Activated T-cell treated with anti-CD3 and anti-CD28 coated beads, Interleukin-2, amount 50 U/mL, for 48 hours (primary cell): ENCODE measurements at places on chromosomes 13 and 19.

GRCh38 chr19:45423033-45423588 lies 606 bp downstream of the ERCC1 start:
- DNase-seq, result no peak

- DNase-seq, result no peak
Observed at GRCh38 chr13:28355046-28355821, 139.7 kb downstream of the FLT1 start.

DNA sequence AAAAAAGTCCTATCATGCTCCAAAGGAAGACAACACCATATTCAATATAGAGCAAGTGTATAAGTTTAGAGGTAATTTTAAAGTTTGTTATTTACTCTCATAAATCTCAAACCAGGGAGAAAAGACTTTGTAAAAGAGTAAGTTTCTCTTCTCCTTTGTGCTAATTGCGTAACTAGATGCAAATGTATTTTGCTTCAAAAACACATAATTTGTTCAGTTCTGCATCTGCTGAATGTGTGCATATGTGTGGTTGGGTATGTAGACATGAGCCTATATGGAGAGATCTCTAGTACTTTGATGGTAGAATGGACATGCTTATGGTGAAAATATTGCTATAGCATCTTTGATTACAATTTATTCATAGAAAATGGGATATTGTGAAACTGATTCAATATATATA lies 17.8 kb upstream of the MIR17HG start:
- DNase-seq, result no peak

DNA sequence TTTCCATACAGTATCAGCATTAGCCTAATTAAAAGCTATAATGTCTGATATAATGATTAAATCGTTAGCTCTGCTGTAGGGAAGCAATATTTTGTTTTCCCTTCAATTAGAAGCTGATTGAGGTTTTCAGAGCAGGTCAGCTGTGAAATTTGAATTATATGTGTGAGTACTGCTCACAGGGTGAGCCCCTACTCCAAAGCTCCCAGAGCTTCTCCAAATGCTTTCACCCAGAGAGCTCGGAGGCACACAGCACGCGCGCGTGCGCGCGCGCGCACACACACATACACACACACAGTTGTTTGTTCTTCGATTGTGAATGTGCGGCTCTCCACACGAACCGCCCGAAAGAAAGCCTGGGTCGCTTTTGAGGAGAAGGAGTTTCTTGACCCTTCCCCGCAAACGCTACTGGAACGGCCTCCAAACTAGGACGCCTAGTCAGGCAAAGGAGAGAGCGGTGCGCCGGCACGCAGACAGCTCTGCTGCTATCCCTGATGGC lies 4.8 kb upstream of the SOX1 start:
- DNase-seq, result no peak

DNA sequence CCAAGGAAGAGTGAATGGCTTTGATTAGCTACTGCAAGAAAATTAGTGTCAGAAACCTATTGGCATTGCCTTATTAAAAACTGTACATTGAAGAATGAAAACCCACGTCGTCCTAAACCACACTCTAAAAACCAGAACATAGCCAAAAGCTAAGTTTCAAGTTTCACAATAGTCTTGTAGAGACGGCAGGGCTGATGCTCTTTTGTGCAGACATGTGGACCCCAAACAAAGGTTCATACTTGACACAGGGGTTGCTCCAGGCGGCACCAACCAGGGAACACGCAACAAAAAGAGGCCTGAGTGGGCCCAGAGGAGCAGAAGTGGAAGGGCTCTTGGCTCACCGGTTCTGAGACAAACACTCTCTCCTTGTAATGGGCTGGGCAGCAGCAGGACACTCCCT lies 28.6 kb upstream of the MIR17HG start:
- DNase-seq, result no peak

DNA sequence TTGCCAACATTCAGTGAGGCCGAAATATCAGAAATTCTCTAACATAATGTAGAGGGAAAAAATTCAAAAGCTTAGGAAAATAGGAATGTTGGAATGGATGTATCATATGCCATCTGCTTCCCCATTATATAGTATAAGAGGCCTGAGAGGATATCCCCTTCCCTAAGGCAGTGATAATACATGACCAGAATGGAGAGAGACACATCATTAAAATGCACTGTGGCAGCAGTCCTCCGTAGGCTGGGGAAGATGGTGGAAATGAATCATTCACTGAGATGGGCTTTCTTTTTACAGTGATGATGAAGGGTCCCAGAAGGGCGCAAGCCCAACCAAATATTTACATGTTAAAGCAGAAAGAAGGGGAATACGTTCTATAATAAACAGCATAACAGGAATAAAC lies 799.1 kb upstream of the SPRY2 start:
- no peak for DNase-seq
